ENCODE measurements at places on chromosomes 12 and 14.

- DNase-seq: no peak
Observed at GRCh38 chr12:6839482-6840201, 1.1 kb upstream of the GNB3 start.

GRCh38 chr12:98274430-98275130 is 240.8 kb upstream of the TMPO start:
- DNase-seq: no peak

DNA sequence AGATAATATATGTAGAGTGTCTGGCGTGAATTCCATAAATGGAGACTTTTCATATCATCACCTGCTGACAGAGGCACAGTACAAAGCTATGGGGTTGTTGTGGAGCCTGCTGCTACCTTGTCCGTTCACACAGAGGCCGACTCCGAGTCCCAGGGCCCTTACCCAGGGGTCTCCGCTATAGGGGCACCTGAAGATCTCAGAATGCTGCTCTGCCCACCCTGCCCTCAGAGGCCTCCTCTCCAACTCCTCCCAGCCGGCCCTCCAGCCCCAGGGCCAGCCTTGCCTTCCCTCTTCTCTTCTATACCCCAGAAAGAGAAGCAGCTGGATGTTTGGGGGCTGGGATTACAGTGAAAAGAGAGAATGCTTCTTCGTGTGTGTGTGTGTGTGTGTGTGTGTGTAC is 21.3 kb downstream of the NCKAP5L start:
- DNase-seq: no peak

DNA sequence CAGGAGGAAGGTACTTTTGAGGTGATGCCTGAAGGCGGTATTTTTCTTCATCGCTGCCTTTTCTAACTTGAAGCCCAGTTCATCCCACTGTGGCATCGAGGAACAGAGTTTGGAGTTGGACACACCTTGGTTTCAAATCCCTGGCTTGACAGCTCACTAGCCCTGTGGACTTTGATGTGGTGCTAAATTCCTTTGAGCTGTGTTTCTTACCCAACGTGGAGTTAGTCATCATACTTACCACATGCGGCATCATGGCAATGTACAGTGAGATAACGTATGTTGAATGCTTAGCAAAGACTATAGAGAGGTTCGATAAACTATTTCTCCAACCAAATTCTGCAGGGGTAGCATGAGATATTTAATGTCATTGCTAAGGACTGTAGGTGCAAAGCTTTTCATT is 3.4 kb downstream of the PLEKHG3 start:
- DNase-seq: no peak

Data from activated CD8-positive, alpha-beta memory T cell treated with anti-CD3 and anti-CD28 coated beads for 1 hour (primary cell).